ENCODE measurements at places on chromosomes 12 and 14. TPM values are rescaled to one million over a fixed set of nuclear protein-coding genes. Genes with fewer than 3 reads are reported as not detected.

- no peak for DNase-seq
These were observed 670 bp downstream of the DYRK2 start for GRCh38 chr12:67649261-67649569.

DNA sequence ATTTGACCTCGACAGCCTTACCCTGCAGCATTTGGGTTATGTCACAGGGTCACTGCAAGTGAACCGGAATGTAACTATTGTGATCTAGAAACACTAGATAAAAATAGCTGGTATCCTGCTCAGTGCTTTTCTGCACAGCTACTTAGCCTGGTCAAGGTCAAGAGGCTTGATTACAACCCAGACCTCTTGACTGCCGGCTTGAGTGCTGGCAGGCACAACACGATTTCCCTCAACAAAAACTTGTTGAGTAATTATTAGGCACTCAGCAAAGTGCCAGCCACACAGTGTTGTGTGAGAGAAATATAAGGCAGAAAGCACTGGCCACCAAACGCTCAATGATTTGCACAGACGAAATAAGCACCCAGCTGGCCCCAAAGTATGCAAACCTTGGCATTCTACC is 156.7 kb downstream of the NUAK1 start:
- DNase-seq, result no peak

DNA sequence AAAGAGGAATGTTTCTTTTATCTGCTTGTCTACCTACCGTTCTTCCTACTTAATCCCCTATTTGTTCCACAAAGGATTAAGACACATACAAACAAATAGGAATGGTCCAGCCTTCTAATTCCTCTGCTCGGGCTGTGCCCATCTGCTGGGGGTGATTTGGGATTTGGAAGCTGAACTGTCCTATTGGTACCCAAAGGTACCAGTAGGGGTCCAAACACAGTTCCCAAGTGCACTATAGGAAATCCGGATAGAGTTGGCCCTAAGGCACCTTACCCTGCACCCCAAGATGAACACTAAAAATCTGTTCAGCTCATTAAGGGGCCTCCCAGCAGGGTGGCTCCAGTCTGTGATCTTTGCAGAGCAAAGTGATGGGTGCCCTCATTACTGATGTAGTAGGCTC is 566.9 kb downstream of the NRXN3 start:
- DNase-seq, result no peak

Gene GYS2
- total RNA-seq, result 0.39 TPM

DNA sequence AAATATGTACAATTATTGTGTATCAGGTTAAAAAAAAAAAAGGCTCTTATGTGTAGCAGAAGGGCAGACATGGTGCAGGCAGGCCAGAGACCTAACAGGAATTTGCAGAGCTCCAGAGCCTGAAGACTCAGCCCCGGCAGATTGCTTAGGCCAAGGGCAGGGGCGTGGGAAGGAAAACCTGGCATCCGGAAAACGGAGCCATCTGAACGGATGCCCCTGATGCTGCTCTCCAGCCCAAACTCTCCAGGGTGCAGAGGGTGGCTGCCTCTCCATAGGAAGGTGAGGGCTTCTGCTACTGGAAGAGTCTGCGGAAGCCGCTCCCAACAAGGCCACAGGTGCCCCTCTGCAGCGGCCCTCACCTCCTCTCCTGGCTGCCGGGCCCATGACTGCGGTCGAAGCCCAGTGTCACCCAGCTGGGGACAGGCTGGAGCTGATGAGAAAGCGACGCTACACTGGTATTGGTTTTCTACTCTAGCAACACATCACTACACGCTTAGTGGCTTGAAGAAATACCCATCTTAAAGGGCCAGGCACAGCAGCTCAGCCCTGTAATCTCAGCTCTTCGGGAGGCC is 19.4 kb downstream of the ACADS start:
- DNase-seq, result no peak

GRCh38 chr12:96986883-96987523 is 79.9 kb downstream of the NEDD1 start:
- DNase-seq, result no peak

GRCh38 chr12:9649532-9649940 is 20.0 kb upstream of the CLEC2D start:
- no peak for DNase-seq

DNA sequence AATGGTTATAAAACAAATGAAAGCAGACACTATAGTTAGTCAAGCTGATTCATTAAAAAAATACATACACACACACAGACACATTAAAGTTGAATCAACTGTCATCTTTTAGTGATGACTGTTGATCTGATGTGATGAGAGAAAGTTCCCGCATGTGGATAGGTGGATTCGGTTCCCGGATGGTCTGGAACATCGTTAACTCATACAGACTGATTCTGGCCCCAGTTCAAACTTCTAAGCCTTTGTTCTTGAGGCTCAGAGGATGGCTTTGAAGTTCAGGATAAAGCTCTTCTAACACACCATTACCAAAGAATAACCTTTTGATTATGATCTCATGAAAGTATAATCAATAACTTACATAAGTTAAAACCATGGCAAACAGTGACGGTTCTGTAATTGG is 27.5 kb downstream of the WIF1 start:
- no peak for DNase-seq

GRCh38 chr12:1805441-1806081 is 14.8 kb upstream of the LRTM2 start:
- no peak for DNase-seq

DNA sequence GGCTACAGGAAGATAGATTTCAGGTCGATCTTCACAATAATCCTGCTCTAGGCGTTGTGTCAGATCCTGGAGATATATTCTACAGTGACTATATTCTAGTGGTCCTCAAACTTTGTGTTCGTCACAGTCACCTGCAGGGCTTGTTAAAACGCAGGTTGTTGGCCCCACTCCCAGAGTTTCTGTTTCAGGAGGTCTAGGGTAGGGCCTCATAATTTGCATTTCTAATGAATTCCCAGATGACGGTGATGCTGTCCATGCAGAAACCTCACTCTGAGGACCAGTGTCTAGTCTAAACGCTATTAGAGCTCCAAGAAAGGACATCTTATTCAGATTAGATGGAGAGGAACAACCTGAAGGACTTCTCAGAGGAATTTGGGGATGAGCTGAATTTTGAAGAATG is 13.2 kb upstream of the SLC6A13 start:
- DNase-seq, result no peak

- no peak for DNase-seq
These were observed 121.2 kb upstream of the GRIP1 start for GRCh38 chr12:66800046-66800445.

GRCh38 chr14:20415782-20416206 is 2.5 kb upstream of the TEP1 start:
- DNase-seq, result peak; percentile 59

DNA sequence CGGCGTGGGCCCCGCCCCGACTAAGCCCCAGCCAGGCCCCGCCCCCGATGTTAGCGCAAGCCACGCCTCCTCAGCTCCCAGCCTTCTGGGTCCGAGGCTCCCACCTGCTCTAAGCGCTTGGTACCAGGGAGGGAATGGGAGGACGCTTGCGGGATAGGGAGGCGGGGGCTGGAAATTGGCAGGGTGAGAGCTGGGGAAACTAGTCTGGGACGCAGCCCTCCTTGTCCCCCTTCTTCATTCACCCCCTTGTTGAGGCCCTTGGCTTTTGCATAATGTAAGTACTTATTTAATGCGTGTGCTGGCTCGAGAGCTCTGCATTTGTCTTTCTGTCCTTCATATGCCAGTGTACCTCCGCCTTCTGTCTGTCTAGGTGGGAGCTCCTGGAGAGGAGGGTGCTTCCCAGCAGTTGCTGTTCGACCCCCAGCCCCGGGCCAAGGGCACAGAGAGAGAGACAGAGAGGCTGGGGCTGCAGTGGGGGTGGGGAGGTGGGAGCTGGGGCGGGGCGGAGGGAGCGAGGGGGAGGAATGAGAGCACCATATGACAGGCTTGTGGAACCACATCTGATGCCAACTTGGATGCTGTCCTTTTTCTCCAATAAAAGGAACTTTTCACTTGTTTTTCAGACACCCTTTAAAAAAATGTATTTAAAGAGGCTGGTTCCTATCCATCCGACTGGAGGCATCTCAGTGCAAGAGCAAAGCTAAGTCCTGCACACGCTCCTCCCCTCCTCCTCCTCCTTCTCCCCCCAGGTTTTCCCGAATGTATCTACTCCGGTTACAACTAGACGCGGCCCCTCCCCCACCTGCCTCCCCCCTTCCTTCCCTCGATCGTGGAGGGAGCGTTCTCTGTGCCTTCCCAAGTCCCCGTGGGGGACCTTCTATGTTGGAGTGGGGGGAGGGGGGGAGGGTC is 25.6 kb upstream of the MAP1LC3B2 start:
- peak; percentile 64 for DNase-seq

DNA sequence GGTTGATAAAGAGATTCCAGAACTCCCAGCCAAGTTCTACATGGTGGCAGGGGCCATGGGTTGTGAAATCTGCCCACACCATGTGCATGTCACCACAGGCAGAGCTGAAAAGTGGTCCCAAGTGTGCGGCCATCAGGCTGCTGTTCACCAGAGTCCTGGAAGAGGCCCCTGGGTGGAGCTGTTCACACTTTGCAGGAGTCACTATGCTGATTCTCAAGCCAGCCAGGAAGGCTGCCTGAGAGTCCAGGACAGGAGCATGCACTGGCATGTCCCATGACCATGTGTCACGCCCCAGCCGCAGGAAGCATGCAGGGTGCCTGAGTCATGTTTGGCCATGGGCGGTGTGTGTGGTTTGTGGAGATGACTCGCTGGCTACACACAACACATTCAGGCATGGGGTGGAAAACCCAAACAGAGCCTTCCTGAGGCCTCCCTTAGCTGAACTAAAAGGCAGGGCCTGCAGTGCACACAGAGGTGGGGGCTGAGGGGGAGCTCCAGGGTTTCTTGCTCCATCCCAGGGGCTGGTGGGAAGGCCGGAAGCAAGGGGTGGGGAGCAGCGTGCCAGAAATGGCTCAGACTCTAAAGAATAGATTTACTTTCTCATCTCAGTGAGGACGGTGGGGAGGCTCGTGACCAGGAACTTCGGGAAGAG is 19.4 kb downstream of the ABCB9 start:
- peak; percentile 72 for DNase-seq

DNA sequence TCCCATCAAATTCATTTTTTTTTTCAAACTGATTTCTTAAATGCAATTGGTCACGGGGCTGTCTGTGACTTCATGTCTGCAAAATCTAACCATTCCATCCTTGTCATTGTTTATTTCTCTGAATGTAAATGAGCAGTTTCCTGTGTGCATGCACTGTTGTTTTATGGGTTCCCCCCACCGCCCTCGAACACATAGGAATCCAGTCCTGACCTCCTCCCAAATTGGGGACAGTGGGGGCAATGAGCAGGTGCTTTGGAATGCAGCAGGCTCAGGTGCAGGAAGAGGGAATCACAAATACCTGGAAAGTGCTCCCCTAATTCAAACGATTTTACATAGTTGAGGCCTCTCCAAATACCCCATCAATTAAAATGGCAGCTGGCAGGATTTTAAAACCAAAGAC is 62.6 kb upstream of the ESRRB start:
- no peak for DNase-seq

DNA sequence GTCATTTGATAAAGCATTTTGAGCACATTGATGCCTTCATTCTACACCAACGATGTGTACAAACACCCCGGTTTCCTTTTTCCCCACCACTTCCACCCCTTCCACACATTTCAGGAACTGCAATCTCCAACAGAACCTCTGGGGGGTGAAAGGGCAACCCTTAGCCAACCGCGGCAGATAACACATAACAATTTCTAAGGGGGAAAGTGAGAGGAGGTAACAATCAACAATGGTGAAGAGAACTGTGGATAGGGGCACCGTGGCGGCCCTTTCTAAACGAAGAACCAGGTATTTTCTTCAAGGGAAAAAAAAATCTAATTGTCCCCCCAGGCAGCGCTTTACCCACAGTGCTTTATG is 1.1 kb downstream of the KITLG start:
- DNase-seq, result peak; percentile 13

DNA sequence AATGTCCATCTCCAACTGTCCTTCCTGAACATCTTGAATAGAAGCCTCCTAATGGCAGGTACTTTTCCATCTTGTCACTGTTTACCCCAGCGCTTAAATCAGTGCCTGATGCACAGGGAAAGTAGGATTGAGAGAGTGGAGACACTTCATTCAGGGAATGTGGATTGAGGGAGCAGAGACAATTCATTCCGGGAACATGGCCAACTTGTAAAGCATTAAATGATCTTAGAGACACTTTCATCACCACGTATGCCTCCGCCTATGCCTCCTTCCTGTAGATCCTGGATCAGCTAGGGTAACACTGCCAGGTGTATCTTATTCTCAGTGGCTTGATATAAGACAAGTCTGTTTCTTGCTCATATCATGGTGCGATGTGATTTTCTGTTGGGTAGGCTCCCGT is 67.6 kb upstream of the CSRP2 start:
- DNase-seq, result no peak

DNA sequence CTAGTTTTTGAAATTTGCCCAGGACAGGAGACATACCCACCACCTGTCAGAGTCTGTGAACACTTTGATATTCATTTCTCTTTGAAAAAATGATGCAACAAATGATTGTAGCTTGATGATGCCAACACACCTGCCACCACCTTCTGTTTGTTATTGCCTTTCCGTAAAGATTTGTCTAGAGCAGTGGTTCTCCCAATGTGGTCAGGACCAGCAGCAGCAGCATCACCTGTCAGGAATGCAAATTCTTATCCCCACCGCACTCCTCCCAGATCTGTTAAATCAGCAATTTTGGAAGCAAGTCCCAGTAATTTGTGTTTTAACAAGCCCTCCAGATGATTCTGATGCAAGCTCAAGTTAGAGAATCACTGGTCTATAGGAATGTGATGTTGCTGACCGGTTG is 9.9 kb downstream of the CCDC175 start:
- no peak for DNase-seq

Gene GPR84
- 0.42 TPM for total RNA-seq

Gene SYT1
- total RNA-seq, result 10.3 TPM

GRCh38 chr14:94582199-94582750 is 1.0 kb downstream of the SERPINA5 start:
- DNase-seq, result no peak

DNA sequence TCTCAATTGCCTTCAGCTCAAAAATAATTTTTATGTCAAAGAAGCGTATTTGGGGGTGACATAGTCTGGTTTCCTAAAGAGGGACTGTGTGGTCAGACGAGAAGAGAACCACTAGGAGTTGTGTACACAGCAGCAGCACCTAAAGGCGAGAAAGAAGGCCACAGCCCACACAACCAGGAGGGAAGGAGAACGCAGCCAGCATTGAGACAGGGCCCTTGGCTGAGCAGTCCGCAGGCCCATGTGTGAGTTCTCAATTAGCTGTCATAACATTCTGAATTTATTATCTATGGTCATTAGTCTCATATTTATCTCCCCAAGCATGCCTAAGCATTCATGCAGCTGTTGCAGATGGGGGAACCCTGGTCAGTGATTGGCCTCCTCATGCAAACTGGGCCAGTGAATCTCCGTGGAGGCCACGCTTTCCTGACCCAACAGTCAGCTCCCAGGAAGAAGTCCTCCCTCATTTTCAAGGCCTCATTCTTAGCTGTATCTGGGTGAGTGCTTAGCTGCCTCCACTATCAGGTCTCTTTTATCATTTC is 81.2 kb upstream of the ATF7IP start:
- DNase-seq, result no peak

Gene RTL1
- not detected for total RNA-seq

- no peak for DNase-seq
These were observed 166.4 kb downstream of the TSPAN9 start for GRCh38 chr12:3243376-3244084.

- DNase-seq, result no peak
These were observed 55.0 kb upstream of the NELL2 start for GRCh38 chr12:44930972-44931600.

- no peak for DNase-seq
These were observed 754.5 kb downstream of the C12orf50 start for GRCh38 chr12:87274594-87275245.

Gene NKX2-1
- not detected for total RNA-seq
